ENCODE measurements at places on chromosomes 4 and X.

DNA sequence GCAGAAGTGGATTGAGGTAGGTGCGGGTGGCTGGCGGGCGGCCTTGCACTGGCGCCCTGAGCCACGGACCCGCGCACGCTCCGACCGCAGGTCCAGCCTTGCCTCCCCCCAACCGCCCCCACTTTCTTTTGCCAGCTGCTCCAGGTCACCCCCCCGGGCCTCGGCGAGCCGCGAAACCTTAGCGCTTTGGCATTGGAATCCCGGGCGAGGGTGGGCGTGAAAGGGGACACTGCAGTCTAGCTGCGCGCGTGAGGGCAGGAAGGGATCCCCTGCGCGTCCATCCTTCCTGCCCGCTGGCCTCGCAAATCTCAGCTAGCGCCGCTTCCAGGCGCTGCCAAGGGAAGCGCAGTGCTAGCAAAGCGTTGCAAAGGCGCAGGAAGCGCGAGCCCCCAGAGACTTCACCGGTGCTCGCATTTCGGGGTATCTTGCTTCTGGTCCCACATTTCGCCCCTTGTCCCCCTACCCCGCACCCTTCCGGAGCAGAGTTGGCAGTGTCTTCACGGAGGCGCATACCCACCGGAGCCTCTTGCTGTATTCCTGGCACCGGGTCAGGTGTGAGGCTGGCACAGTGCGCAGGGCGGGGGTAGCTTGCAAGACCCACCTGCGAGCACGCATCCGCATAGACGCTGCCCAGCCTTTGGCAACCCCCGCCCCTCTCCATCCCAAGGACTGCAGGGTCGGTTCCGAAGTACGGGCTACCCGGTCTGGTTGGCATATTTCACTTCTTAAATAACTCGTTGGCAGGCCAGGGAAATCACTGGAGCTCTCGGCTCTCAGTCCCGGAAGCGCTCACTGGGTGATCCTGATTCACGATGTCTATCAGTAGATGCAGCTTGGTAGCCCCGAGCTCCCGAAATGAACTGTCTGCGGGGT, 104.4 kb downstream of the UCHL1 start:
- DNase-seq: peak; percentile 68

DNA sequence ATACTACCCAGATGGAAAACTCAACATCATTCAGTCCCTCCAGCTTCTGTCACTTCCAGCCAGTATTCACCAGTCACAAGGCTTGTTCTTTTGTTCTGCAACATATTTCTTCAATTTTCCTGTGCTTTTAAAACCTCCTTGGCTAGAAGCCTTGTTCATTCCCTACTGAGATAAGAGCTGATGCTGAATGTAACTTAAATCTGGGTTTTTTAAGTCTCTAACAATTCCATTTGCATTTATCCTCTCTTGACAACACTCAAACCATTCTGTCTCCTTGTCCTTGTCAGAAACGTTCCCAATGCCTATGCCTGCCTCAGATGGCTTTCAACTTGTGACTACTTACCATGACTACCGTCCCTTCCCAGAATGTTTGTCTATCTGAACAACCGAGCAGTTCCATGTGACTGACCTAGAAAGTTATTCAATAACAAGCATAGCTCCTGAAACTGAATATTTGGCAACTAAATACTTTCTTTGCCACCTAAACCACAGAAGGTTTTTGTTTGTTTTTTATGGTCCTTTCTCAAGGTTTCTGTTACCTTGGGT, 682.9 kb upstream of the GALNTL6 start:
- no peak for DNase-seq

GRCh38 chr4:41718907-41719306, 29.6 kb downstream of the PHOX2B start:
- no peak for DNase-seq

- DNase-seq: no peak
These were observed 19.9 kb downstream of the RPS6KA6 start for GRCh38 chrX:84168095-84168494.

- DNase-seq: no peak
These were observed 105.8 kb downstream of the NFKB1 start for GRCh38 chr4:102606846-102607450.

DNA sequence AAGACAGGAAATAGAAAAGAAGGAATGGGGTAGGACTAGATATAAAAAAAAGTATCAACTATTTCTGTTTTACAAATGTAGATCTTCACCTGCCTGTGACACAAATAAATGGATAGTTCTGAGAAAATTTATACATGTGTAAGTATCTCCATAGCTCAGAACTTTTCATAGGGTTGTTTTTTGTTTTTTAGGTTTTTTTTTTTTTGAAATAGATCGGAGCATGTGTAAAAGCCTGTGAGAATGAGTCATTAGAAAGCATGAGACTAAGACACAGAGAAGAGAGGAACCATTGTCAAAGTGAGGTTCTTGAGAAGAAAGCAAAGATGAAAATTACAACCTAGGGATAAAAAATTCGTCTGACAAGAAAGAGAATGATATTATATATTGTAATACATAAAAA, 481.6 kb downstream of the PABPC4L start:
- no peak for DNase-seq

- DNase-seq: no peak
These were observed 133.4 kb upstream of the NAP1L5 start for GRCh38 chr4:88831031-88831430.

DNA sequence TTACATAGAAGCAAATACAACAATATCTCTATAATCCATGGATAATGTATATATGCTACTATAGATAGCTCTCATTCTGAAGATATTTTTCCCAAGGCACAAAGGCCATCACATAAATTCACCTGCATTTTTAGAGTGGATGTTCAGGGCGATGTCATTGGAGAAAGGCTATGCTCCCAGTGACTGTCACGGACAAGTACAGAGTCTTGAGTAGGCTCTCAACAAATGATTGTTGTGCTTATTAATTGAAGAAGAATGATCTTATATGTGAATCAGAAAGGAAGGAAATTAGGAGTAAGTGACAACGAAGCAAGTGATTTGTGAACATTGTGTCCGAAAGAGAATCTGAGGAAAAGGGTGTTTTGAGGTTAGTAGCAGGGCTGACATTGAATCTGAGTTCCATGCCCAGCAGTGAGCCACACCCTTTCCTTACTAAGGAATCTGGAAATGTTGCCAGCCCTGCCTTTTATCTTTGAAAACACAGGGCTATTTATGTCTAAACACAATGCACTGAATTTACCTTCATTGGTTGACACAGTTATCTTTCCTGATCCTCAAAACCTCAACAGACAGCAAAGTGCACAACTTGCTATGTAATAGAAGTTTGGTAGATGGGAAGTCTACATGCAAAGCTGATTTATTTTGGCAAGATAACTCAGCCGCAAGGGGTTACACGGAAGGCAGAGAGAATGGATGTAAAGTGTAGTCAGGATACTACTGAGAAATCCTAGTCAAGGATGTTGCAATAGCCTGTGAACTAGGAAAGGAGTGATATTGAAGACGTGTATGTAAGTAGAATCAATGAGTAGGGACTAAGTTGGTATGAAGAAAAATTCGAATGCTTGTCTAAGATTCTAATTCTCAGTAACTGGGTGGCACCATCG, 50.4 kb downstream of the SORBS2 start:
- DNase-seq: no peak

DNA sequence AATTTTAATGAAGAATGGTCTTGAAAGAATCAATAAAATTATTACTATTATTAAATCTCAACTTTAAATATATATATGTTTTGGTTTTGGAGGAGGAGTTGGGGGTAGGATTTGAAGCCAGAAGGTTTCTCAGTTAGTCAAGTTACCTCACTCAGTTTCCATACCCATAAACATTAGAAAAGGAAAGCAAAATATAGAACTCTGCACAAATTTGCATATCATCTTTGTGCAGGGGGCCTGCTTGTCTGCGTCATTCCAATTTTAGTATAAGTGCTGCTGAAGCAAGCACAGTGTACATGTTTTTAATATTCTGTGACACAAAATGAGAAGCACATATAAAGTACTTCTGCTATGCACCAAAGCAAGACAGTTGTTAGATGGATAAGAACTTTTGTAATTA, 47.5 kb upstream of the SCRG1 start:
- DNase-seq: no peak

GRCh38 chr4:24130637-24131036, 240.8 kb upstream of the PPARGC1A start:
- no peak for DNase-seq

GRCh38 chr4:37645736-37646135, 40.4 kb downstream of the RELL1 start:
- DNase-seq: no peak

DNA sequence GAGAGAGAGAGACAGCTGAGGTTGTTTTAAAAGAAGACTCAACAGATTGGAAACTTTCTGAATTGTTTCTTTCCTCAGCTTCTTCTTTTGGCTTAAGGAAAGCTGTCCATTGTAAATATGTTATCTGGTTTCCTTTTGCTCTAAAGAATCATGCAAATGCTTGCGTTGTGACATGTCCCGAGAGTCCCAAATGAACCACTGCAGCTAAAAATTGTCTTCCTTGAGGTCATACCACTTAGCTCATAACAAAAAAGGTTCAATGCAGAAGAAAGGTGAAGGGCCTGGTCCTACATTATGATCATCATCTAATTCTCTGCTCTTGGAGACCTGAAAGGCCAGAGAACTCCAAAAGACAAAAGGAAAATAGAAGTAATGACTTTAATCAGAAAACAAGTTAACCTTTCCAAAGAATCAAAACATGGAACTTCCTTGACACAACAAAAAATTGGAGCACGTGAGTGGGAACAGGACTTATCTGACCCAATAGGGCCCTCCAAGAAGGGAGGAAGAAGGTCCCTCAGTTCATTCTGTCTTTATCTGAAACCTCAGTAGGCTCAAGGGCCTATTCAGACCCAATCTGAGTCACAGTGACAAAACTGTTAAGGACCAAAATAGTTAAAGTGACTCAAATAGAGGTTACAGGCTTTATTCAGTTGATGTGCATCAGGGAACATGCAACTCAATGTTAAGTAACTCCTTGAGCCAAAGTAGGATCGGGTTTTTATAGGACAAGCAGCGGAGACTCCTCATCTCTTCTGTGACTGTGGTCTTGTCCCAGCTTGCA, 14.7 kb upstream of the VSIG1 start:
- DNase-seq: no peak

- DNase-seq: peak; percentile 51
These were observed at the start of gene ZCCHC12 for GRCh38 chrX:118823263-118824172. TSS of gene ZCCHC12 (plus strand) at chrX:118823824. CDS start at chrX:118825245, 1,421 bp downstream.

GRCh38 chr4:21989351-21989750, 40.8 kb upstream of the KCNIP4 start:
- no peak for DNase-seq

- DNase-seq: no peak
These were observed 22.6 kb upstream of the GNRHR start for GRCh38 chr4:67776746-67777145.

GRCh38 chr4:168208957-168209614, 109.5 kb downstream of the DDX60 start:
- DNase-seq: no peak

DNA sequence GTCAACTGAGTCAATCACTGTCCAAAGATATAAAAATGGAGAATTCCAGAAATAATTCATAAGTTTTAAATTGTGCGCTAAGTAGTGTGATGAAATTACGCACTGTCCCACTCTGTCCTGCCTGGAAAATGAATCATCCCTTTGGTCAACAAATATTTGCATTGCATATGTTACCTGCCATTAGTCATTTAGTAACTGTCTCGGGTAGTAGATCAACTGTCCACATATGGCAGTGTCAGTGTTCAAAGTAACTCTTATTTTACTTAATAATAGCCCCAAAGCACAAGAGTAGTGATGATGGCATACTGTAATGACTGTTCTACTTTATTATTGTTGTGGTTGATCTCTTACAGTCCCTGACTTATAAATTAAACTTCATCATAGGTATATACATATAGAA, 3.4 kb downstream of the YTHDC1 start:
- DNase-seq: no peak

DNA sequence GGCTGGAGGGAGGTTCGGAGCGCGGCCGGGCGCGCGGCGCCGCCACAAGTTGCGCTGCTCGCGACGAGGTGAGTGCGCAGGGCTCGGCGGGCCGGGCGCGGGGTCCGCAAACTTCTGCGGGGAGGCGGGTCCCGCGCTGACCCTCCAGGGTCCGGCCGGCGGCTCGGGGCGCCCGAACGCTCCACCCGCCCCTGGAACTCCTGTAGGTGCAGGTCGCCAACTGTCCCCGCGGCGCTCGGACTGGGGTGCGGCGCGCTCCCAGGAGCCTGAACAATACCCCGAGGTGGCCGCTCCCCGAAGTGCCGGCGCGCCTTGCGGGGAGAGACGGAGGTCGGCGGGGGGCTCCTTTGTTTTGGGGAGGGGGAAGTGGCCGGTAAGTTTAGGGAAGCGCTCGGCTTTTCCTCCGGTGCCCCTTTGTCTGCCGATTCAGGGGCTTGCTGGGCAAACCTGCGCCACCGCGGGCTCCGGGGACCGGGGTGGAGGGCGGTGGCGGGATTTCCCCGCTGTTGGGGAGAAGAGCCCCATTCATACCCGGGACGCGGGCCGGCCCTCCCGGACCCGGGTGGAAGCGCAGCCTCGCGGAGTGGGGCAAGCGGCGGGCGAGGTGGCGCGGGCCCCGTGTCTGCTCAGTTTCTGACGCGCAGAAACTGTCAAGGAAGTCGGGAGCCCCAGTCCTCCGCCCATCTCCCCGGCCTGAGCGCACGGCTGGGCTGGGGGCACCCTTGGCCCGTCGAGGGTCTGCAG, 694 bp downstream of the TBL1X start:
- peak; percentile 49 for DNase-seq

- peak; percentile 46 for DNase-seq
These were observed 212.4 kb upstream of the TTC29 start for GRCh38 chr4:147157860-147158701.

GRCh38 chrX:42021058-42021457, 97.7 kb upstream of the CASK start:
- DNase-seq: no peak

DNA sequence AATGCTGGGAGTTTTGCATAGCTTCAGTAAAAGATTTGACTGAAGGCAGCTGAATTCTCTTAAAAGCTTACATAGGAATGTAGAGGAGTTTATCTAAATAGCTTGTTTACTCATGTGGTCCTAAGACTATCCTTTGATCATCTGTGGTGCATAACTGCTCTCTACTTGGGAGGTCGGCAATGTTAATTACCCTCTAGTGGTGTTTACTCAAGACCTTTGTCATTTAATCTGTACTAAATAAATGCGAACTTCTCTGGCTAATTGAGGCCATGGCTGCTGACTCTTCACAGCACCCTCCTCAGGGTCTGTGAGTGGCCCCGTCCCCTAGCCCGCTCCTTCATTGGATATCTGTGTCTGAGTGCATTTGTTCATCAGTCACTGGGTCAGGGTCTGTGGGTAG, 13.8 kb upstream of the TMEM33 start:
- DNase-seq: no peak

GRCh38 chr4:17920681-17921080, 100.9 kb downstream of the LCORL start:
- DNase-seq: no peak

DNA sequence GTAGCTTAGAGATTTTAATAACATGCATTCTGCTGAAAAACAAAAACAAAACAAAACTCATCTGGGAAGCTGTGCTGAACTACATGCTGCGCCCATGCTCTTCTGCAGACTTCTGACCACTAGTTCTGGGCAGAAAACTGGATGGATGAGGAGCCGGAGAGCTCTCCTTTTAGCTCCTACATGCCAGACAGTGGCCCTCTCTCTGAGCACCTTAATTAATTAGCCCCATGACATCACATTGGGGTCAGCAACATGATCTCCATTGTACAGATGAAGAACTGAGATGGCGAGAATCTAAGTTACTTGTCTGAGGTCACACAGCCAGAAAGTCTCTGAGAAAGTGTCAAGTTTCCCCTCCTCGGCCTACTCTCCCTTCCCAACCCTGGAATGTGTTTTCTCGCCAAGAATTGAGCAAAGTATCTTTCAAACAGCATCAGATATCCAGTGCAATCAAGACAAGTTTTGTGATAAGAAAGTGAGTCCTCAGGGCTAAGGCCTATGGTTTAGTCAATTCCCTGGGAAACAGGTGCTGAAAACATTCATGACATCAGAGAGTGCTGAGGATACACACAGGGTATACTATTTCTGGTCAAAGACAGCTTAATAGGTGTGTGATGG, 21.6 kb downstream of the SCD5 start:
- no peak for DNase-seq
